Astrocyte of the cerebellum (primary cell): ENCODE measurements at places on chromosomes 4 and X.

- DNase-seq, result no peak
Measured at GRCh38 chrX:134552351-134552750, 92.4 kb downstream of the HPRT1 start.

GRCh38 chr4:8079031-8079885 is 79.4 kb downstream of the ABLIM2 start:
- DNase-seq, result no peak

GRCh38 chrX:63917296-63917695 is 132.3 kb upstream of the ARHGEF9 start:
- DNase-seq, result no peak

- DNase-seq, result no peak
Measured at GRCh38 chr4:48290146-48290772, 20.6 kb upstream of the TEC start.

GRCh38 chr4:26751838-26752237 is 108.8 kb upstream of the STIM2 start:
- DNase-seq, result no peak
